Fibroblast of mammary gland (primary cell): ENCODE measurements at places on chromosomes 12 and 14.
A peak's percentile ranks its signal among the peaks of the same experiment; 100 is the strongest.

DNA sequence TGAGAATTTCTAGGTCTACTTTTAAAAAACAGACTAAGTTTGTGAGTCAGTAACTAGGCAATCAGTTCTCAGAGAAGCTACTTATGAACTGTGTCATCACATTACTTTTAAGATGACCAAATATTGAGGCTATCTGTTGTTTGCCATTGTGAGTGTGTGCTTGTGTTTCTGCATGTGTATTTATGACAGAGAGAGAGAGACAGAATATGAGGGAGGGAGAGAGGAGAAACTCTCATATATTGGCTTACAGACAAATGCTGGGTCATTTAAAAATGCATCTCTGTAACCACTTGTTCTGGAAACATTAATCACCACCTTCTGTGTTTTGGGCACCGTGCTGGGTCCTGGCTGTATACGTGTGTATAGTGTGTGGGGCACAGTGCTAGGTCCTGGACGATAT is 161.5 kb upstream of the FRMD6 start:
- peak; percentile 76 for DNase-seq

DNA sequence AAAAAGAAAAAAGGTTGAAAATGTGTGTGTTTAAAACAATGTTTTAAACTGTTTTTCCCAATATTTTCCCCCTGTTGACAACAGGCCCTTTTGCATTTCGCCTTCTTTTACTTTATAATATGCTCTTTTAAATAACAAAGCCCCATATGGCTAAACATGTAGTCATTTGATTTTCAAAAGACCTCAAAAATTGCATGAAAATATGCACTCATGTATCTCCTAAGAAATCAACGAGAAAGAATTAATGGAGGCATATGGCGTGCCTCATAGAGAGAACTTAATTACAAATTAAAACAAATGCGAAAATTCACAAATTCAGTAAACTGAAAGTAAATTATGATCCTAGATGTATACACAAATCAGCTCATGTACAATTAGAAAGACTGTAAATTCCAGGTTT is 202.6 kb upstream of the FOXN3 start:
- no peak for DNase-seq

DNA sequence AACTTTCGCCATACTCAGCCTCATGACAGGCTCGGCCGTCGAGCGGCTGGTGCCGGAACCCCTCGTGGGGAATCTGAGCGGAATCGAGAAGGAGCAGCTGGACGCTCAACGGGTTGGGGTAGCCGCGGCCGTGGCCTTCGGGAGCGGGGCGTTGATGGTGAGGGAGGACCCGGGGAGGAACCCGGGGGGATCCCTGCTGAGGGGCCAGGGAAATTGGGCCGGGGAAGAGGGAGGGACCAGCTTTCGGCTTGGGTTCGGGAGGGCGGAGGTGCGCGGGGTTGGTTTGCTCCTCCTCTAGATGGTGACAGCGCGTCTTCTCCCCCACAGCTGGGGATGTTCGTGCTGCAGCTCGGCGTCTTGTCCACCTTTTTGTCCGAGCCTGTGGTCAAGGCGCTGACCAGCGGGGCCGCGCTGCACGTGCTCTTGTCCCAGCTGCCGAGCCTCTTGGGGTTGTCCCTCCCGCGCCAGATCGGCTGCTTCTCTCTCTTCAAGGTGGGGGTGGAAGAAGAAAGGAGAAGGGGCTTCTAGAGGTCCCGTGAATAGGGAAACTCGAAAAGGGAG is 9.8 kb downstream of the ARHGEF25 start:
- no peak for DNase-seq

DNA sequence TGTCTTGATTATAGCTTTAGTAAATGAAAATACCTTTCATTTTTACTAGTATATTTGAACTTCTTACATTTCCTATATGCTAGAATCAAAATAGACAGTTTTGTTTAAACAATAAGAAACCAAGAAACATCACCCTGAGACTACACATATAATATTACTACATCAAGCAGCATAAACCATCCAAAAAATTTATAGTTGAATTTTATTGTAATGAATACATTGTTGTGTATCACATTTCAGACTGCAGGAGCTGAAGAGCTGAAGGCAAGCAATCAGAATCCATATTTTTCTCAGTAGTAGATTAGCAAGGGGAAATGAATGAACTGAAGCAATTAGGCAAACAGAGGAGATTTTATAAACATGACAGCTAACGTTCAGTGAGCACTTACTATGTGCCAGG is 379.2 kb downstream of the BTG1 start:
- no peak for DNase-seq

DNA sequence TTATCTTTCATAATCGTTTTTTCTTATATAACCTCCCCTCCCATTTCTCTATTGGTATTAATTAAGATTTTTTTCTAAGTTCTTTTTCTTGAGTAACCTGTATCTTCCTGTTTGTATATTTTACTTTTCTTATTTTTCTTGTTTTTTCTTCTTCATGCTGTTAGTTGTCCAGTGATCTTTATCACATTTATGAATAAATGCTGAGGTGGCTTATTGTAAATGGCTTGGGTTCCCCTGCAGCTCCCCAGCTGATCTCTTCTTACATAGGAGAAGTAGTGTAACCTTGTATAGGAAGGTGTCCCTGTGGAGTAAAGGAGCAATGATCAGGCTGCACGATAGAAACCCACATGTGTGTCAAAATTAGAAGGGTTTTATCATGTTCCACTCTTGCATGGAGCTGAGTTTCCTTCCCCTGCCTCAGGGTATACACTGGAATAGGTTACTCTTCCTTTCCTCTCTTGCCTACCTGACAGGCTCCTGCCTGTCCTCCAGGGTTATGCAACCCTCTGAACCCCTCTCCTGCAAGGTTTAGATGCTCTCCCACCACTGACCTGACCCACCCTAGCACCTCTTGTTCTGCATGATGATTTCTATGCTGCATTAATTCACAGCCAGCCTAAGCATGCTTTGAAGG is 334.8 kb upstream of the RGS6 start:
- no peak for DNase-seq

DNA sequence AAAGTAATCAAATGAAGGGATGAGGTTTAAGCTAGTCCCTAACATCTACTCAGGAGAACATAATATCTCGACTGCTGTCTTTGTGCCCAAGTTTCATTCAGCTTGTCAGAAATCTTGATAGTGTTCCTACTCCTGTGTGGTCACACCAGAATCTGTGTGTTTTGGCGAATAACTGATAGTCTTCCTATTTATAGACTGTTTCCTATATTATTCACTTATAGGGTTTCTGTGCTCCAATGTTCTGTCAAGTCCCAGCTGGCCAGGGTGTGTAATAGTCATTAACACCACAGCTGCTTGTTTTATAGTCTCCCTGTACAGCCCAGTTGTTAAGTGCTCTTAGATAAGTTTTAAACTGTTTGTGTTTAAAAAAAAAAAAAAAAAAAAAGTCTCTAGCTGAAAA is 45.9 kb downstream of the GPR135 start:
- no peak for DNase-seq

GRCh38 chr14:88346048-88346639 is 23.1 kb upstream of the KCNK10 start:
- no peak for DNase-seq

DNA sequence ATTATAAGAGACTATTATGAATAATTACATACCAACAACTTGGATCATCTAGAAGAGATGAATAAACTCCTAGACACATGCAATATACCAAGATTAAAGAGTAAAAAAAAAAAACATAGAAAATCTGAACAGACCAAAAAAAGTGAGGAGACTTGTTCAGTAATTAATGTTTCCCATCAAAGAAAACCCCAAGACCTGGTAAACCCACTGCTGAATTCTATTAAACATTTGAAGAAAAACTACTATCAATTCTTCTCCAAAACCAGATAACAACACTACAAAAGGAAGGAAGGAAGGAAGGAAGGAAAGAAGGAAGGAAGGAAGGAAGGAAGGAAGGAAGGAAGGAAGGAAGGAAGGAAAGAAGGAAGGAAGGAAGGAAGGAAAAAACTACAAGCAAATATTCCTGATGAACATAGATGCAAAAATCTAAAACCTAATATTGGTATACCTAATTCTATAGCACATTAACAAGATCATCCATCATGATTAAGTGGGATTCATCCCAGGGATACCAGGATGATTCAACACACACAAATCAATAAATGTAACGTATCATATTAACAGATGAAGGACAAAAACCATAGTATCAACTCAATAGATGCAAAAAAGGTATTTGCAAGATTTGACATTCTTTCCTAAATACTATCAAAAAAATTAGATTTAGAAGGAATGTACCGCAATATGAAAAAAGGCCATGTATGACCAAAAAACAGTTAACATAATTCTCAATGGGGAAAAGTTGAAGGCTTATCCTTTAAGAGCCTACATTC is 445.5 kb downstream of the KCNH5 start:
- DNase-seq: no peak

DNA sequence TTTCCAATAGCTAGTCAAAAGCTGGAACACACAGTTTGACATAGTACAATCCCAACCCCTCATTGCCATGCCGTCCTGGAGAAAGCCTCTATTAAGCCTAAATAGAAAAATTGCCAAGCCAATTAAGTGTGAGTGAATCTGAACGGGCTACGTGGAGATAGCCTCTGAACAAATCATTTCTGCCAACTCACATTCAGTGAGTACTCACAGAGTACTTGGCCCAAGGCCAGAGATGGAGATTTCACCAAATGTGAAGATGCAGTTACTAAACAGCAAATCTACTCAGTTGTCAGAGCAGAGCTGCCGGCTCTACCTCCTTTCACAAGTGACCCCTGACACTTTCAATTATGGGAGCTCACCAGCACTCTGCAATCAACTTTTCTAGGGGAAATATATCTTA is 350.0 kb downstream of the GALC start:
- peak; percentile 20 for DNase-seq
